ENCODE measurements at places on chromosomes 12 and 14. TPM values are rescaled to one million over a fixed set of nuclear protein-coding genes. Genes with fewer than 3 reads are reported as not detected.

The LHX5 gene
- total RNA-seq, result not detected

The CLEC7A gene
- 5.1 TPM for total RNA-seq

The GALNT16 gene
- total RNA-seq, result 20.3 TPM

The GLIPR1L1 gene
- not detected for total RNA-seq

The TDRD9 gene
- 11.0 TPM for total RNA-seq

The MGST1 gene
- total RNA-seq, result 8.7 TPM

The OVCH1 gene
- total RNA-seq, result 0.33 TPM

The COPZ1 gene
- total RNA-seq, result 129 TPM

The CLEC1B gene
- total RNA-seq, result 1.5 TPM

The MYH7 gene
- 69.1 TPM for total RNA-seq

The SPIC gene
- not detected for total RNA-seq

Data from camera-type eye (tissue), 1 donor.